ELR (cell line): ENCODE measurements at places on chromosomes 1 and 21.
A peak's percentile ranks its signal among the peaks of the same experiment; 100 is the strongest.

- peak; percentile 47 for DNase-seq
These were observed 3.8 kb downstream of the GFI1 start for GRCh38 chr1:92482665-92483609.

DNA sequence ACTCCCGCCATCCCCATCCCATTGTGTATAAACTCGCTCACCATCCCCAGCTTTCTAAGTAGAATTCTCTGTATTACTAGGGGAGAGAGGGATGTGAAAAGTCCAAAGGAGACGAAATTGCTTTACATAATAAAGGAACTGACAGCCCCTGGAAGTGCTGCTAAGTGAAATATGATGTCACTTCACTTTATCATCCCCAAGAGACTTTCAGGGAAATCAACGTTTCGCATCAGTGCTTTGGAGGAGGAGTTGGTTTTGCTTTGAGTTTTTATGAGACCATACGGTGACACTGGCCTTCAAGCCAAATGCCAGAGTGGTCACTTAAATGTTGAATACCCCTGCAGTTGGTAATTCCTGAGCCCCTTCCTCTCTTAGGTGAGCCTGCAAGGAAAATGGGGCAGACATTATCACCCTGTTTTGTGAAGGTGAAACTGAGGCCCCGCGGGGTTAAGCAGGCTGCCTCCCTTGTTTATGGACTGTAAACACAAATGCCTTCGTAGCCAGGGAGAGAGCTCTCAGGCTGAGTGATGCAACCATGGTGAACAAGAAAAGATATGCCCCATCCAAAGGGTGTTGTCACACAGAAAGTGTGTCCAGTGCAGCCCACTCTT lies 58.4 kb upstream of the KAZN start:
- DNase-seq, result no peak

- DNase-seq, result no peak
These were observed 1.4 kb upstream of the PTGFRN start for GRCh38 chr1:116908266-116908665.

- DNase-seq, result no peak
These were observed 56.9 kb upstream of the EDEM3 start for GRCh38 chr1:184811439-184812111.

DNA sequence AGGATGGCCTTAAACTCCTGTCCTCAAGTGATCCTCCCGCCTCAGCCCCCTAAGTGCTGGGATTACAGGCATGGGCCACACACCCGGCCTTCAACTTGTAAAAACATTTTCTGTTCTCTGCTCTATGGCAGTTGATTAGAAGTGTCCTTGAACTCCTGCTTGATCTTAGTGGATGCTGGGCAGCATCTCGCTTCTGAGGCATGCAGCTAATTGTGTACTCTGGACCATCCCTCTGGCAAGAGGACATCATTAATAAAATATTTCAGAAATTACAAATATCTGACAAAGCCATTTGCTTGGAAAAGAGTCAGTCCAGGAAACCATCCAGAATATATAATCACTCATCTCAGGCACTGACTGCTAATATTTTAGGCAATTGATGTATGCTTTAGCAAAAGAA lies 8.1 kb downstream of the NGF start:
- DNase-seq, result peak; percentile 51
